Femur (tissue), 1 donor: ENCODE measurements at places on chromosomes 4 and X.

DNA sequence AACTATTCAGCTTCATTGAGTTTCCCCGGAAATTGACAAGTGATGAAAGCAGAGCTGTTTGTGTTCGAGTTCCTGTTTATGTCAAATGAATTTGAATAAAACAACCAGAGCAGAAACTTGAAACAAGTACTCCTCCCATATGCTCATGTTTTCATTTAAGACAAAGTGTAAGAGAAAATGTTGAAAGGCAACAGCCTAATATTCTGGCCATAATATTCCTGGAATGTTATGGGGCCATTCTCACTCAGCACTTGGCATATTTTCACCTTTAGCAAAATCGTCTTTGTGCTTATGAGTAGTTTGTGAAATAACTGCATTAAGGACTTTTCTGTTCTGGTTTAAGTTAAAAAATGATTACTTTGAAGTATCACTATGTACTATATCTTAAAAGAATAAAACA is 276.0 kb upstream of the FAT1 start:
- no peak for DNase-seq

- no peak for DNase-seq
These were observed 6.6 kb downstream of the KLHL15 start for GRCh38 chrX:24020306-24020876.

- no peak for DNase-seq
These were observed 150.5 kb upstream of the DDIT4L start for GRCh38 chr4:100340512-100341485.

GRCh38 chr4:4509521-4509920 is 32.3 kb downstream of the STX18 start:
- DNase-seq: no peak
